ENCODE measurements at places on chromosomes 7 and 10.

DNA sequence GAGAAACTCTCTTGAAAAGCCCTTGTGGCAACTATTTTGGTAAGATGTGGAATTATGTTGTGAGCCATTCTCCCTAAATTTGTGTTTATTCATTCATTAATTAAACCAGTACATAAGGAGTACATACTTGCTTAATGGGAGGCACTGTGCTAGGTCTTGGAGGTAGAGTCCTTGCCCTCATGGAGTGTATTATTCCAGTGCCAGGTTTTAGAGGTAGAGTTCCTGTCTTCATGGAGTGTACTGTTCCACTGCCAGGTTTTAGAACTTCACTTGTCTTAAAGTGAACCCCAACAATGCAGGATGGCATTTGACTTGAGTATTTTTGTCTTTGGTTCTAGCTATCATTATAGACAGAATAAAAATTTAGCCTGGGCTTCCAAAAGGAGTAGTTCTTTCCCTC, 8.8 kb downstream of the MXI1 start:
- DNase-seq = no peak

DNA sequence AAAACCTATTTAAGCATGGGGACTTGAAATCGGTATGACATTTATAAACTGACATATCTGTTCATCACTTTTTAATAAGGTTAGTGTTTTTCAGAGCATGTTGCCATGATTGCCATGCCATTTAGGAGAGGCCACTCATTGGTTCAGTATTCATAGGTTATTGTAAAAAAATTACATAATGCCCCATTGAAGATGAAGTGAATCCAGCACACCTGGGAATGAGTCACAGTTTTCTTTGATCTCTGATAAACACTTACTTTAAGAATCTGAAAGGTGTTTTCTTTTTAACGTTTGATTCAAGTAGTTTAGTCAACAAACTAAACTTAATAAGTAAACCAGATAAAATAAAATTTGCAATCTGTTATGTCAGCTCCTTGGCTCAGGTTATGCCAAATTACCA, 278.3 kb downstream of the ARL4A start:
- no peak for DNase-seq

GRCh38 chr10:78975926-78976325, 92.8 kb upstream of the ZMIZ1 start:
- no peak for DNase-seq

GRCh38 chr7:130430841-130431666, 9.8 kb downstream of the CEP41 start:
- no peak for DNase-seq

DNA sequence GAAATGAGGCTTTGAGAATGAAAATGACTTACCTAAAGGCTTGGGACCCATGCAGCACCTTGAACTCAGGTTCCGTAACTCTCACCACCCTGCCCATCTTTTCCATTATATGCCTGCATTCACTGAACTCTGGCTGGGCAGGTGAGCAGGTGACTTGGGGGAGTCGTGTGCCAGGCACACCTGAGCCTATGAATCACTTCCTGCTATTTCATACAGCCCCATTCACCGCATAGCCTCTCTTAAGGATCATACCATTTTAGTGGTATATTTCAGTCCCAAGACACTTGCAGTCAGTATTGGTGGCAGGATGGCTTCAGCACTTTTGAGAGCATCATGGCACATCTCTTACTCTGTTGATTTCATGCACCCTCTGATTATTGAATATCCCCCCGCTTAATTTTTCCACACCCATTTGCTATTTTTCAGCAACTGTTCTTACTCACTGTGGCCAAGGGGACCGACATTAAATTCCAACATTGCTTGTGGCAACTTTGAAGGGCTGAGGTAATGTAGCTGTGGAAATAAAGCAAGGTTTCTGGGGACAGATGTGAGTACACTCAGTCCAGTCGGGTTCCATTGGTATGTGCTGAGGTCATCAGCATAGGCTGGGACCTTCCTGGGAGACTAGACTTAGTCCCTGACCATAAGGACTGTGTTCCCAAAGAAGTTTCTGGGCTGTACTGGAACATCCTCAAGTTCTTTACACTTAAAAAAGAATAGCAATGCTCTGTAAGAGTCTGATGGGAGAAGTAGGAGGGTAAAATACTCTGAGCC, 39.8 kb upstream of the ZNF438 start:
- no peak for DNase-seq

DNA sequence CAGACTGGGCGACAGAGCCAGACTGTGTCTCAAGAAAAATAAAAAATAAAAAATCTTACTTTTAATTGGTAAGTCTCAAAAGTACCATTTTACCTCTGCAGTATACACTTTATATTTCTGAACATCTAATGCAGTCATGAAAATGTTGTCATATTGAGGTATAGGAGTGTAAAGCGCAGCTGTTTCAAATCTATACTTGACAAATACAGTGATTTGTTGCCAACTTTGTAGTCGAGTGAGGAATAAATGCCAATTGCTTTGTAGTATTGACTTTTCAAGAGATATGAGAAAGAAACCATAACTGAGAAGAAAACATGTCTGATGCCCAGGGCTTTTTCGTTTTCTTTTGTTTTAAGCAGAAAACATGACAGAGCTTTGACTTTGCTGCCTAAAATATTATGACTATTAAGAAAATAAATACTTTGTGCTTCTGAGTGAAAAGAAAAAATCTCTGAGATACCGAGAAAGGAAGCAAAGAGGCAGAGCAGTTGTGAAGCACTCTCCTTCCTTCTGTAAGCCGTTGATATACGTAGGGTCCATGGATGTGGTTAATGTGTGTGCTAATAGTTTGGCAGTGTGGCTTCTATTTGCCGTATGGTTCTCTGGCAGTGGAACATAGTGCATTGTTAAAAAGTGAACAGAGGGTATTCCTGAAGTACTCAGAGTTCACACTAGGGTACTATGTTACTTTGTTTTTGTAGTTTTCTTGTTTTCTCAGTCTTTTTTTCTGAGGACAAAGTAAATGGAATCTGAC, 38.2 kb downstream of the AVL9 start:
- DNase-seq = no peak

- no peak for DNase-seq
These were observed 47.0 kb downstream of the CDH23 start for GRCh38 chr10:71443676-71444075.

DNA sequence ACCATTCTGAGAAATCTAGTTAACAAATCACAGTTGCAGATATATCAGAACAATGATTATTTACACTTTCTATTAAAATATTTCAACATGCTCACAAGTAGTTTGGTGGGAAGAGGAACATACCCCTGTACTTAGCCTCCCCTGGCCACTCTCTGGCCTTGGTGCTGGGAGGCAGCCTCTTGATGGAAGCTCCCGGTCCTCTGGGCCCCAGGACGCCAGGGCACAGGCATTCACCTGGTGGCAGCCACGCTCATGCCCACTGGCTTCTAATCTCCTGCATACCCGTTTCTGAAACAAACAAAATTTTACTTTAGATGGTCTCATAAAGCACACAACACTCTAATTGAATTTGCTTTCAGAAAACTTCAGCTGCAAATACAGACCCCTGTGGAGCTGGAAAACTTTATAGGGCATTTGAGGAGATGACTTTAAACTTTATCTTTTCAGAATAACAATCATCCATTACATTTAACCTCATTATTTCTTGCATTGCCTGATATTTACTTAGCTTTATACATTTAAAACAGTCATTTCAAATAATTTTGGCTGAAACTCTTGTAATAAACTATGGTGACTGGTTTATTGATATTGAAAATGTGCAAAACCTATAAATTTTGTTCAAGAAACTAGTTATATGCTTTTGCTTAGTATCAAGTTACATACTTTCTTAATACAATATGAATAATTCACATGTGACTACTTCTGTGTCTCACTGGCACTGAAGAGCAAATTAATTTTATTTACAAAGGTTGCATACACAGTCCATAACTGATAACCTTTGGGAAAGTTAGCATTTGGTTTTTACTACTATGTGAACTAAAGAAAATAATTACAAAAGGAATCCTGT, 30.8 kb downstream of the C10orf143 start:
- no peak for DNase-seq

- no peak for DNase-seq
These were observed 2.3 kb upstream of the PNPLA8 start for GRCh38 chr7:108528183-108528712.

GRCh38 chr7:99305473-99306260, 20.0 kb upstream of the ARPC1A start:
- no peak for DNase-seq

DNA sequence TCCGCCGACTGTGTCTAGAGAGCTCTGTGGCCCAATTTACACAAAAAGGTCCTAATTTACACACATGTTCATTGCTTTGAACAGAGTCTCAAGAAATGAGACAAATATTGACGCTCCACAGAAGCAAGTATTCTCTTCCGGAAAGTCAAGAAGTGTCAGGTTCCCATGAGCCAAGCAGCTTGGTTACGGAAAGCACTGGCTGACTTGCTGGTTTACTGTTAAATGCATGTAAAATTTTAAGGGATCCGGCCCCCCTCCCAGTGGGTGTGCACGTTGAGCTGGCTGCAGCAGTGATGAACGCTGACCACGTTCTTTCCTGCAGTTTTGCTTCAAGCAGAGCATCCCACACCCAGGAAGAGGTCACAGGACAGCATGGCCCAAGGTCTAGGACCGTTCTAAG, 76.8 kb downstream of the DIP2C start:
- DNase-seq = no peak
